ENCODE measurements at places on chromosomes 1 and 21. TPM values are rescaled to one million over a fixed set of nuclear protein-coding genes. Genes with fewer than 3 reads are reported as not detected.

Gene CFHR3
- not detected for total RNA-seq

DNA sequence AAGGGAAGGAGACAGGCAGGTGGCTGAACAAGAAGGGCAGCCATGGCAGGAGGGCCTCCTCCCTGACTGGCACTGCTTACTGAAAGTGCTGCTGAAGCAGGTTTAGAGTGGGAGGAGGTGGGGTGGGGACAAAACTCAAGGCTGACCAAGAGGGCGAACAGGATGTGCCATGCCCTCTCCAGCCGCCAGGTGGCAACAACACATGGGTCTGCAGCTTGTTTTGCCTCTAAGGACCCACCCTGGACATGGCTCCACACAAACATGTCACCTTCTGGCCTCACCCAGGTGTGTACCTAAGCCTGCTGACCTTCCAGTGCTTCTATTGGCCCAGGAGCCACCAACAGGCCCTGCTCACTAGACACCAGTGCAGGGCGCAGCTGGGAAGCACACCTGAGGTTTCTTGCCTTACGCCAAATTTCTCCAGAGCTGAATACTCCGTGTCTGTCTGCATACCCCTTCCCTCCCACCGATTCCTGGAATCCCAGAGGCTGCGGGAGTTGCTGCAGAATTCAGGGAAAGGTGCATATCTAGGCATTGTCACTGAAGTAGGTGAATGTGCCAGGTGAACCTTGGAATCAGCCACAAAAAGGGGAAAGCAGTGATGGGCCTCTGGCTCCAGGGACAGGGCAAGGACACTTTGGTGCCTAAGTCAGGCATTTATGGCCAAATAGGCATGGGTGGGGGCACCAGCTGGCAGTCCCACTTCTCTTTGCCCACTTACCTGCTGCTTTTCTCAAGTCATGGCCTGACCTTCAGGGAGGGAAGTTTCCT is 5.3 kb downstream of the PSRC1 start:
- peak; percentile 66 for DNase-seq

GRCh38 chr1:209063767-209064659 is 519.5 kb upstream of the CAMK1G start:
- DNase-seq = no peak

GRCh38 chr1:23168445-23169194 is at the start of gene LUZP1:
Gene LUZP1 (minus strand): TSS chr1:23168856.
- peak; percentile 90 for DNase-seq

DNA sequence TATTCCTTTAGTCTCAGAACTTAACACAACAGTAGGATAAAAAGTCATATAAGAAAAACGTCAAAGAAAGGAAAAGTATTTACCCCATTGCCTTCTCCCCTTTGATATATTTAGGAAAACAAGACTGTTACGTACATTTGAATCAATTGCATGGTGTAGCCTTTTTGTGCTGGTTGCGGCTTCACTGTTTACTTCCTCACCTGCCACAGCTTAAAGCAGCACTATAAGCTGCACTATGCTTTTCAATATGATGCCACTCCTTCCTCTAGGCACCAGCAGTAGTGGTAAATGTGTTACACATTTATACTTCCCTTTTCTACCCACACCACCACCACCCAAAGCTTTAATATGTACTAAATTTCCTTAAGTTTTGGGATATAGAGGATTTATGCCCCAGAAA is 111.1 kb downstream of the ATP1B1 start:
- DNase-seq = no peak

DNA sequence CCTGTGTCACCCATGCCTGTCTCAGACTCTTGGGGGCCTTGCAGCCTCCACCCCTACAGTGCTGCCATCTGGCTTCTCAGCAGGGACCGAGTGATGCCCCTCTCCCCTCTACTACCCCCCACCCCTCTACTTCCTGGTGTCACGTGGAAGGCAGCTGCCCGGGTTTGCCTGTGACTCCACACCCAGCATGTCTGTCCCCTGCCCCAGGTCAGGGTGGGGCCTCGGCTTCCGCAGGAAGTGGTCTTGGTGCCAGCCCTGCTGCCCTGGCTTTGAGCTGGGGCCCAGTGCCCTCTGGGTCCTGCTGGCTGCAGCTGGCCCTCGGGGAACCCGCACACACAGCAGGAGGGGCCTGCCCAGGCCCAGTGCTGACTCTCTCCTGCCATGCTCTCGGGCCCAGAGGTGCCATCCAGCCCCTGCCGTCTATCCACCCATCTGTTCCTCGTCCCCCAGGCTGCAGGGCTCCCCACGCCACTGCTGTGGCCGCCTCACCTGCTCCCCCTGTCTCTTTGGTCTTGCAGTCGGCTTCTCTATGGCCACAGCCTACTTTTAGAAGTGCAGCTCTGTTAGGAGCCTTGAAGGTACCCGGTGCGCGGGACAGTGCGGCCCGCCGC is 24.0 kb downstream of the PLCH2 start:
- DNase-seq = peak; percentile 37

DNA sequence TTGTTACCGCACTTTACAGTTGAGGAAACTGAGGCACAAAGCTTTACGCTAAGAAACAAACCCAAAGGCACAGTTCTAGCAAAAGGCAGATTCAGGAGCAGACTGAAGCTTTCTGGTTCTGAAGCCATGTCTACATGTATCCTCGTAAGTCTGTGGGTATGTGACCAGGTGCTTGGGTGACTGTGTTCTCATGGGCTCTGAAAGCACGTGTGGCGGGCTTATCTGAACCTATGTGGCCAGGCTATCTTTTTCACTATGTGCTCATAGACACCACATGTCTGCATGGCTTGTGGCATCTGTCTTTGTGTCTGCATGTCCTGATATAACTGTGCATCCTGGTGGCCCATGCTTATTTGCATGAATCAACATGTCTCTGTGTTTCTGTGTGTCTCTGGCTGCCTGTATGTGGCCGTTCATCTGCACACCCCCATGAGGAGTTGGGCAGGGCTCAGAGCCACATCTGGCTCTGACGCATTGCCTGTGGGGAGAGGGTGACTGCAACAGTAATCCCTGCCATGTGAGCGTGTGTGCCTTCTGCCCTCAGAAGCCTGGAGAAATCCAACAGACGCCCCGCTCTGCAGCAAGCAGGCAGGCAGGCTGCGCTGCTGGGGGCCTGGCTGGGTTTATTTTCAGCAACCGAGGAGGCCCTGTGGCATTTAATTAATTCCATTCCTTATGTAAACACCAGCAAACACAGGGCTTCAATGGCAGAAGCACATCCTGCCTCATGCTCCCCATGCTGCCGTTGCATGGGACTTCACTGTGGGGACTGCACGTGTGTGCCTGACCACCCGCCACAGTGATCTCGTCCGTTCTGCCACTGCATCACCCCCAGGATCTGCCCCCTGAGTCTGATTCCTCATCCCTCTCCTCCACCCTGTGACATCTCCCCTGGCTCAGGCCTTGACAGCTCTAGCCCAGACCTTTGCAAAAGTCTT is 115.4 kb downstream of the TRABD2B start:
- DNase-seq = no peak

DNA sequence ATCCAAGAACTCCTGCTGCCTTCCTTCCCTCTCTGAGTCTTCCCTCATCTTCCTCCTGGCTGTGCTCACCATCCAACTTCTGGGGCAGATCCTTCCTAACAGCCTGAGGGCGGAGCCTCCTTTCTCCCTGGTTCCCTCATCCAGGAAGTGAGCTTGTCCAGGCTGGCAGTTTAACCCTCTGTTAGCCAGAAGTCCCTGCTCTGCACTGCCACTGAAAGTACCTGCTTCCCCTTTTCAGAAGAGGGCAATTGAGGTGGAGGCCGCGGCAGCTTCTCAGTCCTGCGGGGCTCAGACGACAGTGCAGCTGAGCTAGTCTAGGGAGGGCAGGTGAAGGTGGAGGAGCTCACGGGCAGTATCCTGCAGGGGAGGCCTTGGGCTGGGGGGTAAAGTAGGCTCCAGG is 149.1 kb downstream of the FCRL5 start:
- DNase-seq = no peak

DNA sequence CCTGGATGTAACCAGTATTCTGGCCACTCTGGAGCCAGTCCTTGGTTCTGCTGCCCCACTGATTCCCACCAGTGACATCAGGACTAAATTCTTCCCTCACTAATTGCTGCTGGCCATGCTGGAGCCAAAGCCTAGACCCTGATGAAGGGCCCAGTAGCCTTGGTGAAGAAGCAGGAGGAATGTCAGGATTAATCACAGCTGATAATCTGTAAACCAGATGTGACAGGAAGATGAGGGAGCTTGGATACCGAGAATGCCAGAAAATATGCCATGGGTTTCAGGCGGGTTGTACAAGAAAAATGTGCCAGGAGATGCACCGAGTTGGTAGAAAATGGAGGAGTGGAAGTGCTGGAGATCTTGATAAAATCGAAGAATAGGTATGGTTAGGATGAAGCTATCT is 119.0 kb upstream of the PPP2R5A start:
- DNase-seq = no peak

- no peak for DNase-seq
Measured at GRCh38 chr1:40001456-40001855, 39.1 kb upstream of the CAP1 start.

Gene CLK2
- 104 TPM for total RNA-seq

GRCh38 chr1:213661302-213661701 is 326.5 kb upstream of the PROX1 start:
- DNase-seq = no peak

GRCh38 chr1:209877087-209877764 is 49.5 kb downstream of the UTP25 start:
- no peak for DNase-seq

GRCh38 chr1:61950418-61950817 is 208.1 kb downstream of the PATJ start:
- no peak for DNase-seq

Gene ACKR1
- not detected for total RNA-seq

GRCh38 chr1:207836591-207837347 is 74.2 kb downstream of the CD34 start:
- DNase-seq = no peak

Gene MTOR
- 57.2 TPM for total RNA-seq

GRCh38 chr1:173395762-173396161 is 81.4 kb upstream of the PRDX6 start:
- DNase-seq = no peak

- DNase-seq = no peak
Measured at GRCh38 chr1:18957136-18957521, 653 bp upstream of the IFFO2 start.

Gene PADI2
- 0.05 TPM for total RNA-seq

DNA sequence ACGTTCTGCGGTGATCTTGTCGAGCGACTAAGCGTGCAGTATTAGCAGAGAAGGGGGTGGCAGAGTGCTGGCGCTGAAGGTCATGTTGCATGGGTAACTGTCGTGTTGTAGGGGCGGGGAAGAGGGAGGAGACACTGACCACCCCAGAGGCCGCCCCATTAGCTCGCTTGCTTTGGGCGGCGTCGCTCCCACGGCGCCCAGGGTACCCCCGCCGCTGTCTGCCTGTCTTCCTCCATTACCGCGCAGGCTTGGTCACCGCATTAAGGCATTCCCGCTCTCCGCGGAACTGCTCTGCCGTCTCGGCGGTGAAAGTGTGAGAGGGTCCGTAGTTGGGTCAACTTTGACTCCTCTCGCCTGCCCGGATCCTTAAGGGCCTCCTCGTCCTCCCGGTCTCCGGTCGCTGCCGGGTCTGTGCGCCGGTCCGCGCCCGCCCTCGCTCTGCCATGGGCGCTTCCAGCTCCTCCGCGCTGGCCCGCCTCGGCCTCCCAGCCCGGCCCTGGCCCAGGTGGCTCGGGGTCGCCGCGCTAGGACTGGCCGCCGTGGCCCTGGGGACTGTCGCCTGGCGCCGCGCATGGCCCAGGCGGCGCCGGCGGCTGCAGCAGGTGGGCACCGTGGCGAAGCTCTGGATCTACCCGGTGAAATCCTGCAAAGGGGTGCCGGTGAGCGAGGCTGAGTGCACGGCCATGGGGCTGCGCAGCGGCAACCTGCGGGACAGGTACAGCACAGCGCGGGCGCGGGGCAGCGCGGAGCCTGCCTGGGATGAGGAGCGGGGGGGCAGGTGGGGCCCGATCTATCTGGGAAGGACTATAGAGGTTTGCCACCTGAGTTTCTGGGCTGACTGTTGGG is at the start of gene MTARC2:
Gene MTARC2 (plus strand): TSS at position 234 of the 846 bp plus-strand sequence. CDS start 210 bp downstream, at position 444.
- no peak for DNase-seq

DNA sequence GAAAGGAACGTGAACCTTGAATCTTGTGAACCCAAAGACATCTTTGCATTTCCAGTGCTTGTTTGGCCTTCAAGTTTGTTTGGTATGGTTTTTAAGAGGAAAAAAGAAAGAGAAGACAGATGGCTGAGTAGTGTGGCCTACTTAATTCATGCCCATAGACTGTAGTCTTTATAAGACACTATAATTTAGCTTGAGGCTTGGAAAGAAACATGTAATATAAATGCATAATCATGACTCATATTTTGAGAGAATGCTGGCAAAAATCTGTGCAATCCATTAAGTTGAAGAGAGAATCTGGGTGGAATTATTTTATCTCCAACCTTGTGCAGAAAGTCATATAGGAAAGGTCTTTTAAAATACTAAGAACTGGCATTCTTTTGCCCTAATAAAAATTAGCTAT is 179.3 kb downstream of the SIPA1L2 start:
- DNase-seq = no peak

GRCh38 chr1:242455052-242455361 is 69.5 kb downstream of the PLD5 start:
- no peak for DNase-seq

Gene ADCY10
- total RNA-seq = not detected

GRCh38 chr1:201252944-201253371 is 30.3 kb upstream of the PKP1 start:
- DNase-seq = no peak

DNA sequence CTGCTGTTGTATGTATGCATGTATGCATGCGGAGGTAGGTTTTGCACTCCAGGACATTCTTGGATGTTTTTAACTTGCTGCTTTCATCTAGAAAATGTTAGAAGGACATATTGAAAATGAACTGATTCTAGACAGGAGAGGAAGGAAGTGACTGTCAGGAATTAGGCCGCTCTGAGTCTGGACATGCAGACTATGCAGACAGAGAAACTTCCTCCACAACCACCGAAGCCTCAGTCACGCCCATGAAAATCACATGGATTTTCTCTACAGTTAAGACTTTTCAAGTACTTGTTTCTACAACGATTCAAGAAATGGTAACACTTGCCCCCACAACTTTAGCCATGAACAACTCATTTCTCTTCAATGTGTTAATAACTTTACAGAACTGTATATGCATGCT is 211.1 kb downstream of the SMYD3 start:
- no peak for DNase-seq

DNA sequence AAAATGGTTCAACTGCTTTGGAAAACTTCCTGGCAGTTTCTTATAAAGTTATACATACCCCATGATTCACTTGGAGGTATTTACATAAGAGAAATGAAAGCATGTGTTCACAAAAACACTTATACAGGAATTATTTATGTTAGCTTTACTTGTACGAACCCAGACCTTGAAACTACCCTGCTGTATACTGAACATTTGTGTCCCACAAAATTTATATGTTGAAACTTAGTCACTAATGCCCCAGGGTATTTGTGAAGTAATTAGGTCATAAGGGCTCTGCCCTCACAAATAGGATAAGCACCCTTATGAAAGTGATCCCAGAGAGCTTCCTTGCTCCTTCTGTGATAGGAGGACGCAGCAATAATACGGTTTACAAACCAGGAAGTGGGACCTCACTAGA is 42.7 kb upstream of the B3GALT2 start:
- no peak for DNase-seq

Gene RAB25
- total RNA-seq = 0.50 TPM

GRCh38 chr1:107048241-107048640 is 8.2 kb upstream of the PRMT6 start:
- DNase-seq = no peak

Data from activated CD4-positive, alpha-beta T cell treated with anti-CD3 and anti-CD28 coated beads, Interleukin-2, amount 10 ng/mL, durations not matched to agents 7 days and 5 days (primary cell).